Neural progenitor cell (in vitro differentiated cells): ENCODE measurements at places on chromosomes 7 and 10. TPM values are rescaled to one million over a fixed set of nuclear protein-coding genes. Genes with fewer than 3 reads are reported as not detected.

CCSER2 gene
- total RNA-seq = 24.0 and 39.3 TPM in 2 replicates

LRRC61 gene
- 2.0 and 14.3 TPM in 2 replicates for total RNA-seq

TRPV5 gene
- not detected in 2 replicates for total RNA-seq

PRSS1 gene
- total RNA-seq = not detected in 2 replicates

SLC29A4 gene
- 7.3 and 20.8 TPM in 2 replicates for total RNA-seq

CFTR gene
- 0.06 and 0.15 TPM in 2 replicates for total RNA-seq

DNA sequence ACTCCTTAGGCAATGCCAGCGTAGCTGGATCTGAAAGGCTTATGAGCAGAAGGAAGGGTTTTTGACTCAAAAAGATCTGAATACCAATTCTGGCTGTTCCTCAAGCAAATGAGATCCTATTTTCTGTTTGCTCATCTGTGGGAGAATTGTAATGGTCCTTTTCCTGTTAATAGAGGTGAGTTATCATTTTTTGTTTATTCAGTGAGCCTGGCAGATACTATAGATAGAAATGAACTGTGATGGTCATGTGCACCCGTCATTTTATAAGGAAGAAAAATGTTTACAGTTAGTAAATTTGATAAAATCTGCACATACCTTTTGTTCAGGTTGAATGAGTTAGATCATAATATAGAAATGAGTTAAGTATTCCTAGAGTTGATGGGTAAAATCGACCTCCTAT lies 97.7 kb downstream of the ACTR3B start:
- H3K4me1 ChIP-seq = no peaks in the 10 kb centered on the region
- H3K27ac ChIP-seq = no peak overlapping the region
- DNase-seq = no peak
- H3K4me3 ChIP-seq = no peak overlapping the region
- peaks cover 6% of the 10 kb centered on the region for H3K36me3 ChIP-seq

DNA sequence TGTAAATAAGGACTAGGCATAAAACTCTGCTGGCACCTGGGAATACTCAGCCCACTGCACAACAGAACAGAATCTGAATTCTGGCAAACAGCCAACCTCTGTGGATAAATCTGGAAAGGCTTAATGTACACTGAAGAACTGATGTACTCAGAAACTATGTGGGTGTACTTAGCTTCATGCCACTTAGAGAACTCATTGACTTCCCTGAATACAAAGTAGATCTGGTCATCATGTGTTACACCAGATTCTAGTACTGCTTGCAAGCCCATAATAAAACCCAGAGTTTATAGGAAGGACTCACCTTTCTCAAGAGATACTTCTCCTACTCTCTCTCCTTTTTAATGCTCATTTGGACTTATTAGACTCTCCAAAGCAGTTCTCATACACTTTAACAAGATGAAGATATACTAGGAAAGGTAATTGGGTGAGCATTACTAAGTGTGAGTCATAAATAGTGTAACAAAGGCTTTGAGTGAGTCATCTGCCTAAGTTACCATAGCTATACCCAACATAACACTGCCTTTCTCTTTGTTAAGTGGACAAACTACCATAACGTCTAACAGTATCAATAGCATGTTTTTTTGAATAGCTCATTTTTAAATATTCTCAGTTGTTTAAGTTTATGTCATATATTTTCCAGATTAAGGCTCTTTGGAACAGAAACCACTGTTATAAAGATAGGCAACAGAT lies 309.1 kb downstream of the MDFIC start:
- H3K4me3 ChIP-seq = no peak overlapping the region
- no peak overlapping the region for H3K27ac ChIP-seq
- H3K27me3 ChIP-seq = peaks cover 73% of the 10 kb centered on the region

DNA sequence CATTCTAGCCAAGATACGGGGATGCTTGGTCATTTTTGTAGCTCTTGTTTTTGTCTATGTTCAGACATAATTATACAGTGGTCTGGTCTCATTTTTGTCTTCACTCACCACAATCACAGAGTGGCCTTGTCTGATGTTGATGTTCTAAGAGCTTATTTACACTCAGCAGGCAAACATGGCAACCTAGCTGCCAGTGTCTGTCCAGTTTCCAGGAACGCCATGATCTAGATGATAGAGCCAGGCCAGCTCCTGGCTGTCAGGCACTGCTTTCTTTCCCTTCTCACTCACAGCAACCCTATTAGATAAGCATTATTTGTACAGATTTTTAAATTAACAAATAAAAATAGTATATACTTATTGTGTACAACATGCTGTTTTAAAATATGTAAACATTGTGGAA lies 98.6 kb upstream of the PHF14 start:
- DNase-seq = no peak
- H3K27ac ChIP-seq = no peak overlapping the region
- H3K4me3 ChIP-seq = no peak overlapping the region
- H3K4me1 ChIP-seq = no peaks in the 10 kb centered on the region
- H3K36me3 ChIP-seq = no peaks in the 10 kb centered on the region

DNA sequence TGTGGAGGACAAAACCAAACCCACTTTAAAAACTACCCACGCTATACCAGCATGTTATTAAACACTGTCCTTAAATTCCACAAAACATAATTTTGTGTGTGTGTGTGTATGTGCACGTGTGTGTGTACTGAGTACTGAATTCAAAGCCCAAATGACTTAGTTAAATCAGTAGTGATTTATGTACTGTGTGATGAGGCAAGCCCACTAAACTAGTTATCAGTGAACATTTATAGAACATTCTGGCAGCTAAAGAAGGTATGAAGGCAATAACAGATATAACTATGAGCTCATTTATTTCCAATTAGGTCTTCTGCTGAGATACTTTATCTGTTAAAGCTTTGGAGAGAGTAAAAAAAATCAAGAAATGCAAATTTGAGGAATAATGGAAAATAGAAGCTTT lies 115.1 kb downstream of the CPED1 start:
- no peak overlapping the region for H3K27ac ChIP-seq
- no peaks in the 10 kb centered on the region for H3K4me1 ChIP-seq
- no peaks in the 10 kb centered on the region for H3K27me3 ChIP-seq
- no peaks in the 10 kb centered on the region for H3K36me3 ChIP-seq

DNA sequence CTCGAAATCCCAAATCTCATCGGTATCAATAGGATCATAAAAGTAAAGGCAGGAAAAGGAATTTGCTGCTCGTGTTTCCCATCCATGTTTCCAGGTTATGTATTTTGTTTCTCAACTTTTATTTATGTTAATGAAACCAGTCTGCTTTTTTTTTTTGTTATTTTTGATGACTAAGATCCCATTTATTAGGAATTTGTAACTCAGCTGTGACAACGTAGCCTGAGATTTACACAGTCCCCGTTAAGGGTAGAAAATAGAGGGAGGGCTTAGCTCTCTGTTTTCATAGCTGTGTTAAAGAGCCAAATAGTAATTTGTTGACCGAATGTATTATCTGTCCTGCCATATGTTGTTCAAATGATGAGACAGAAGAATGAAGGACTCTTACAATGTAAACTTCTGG lies 164.0 kb downstream of the MGMT start:
- H3K27ac ChIP-seq = no peak overlapping the region
- no peak overlapping the region for H3K4me3 ChIP-seq

- H3K36me3 ChIP-seq = no peaks in the 10 kb centered on the region
- no peak overlapping the region for H3K27ac ChIP-seq
- no peaks in the 10 kb centered on the region for H3K4me1 ChIP-seq
- H3K4me3 ChIP-seq = no peak overlapping the region
These were observed 491.8 kb upstream of the GHITM start for GRCh38 chr10:83647526-83647925.

DNA sequence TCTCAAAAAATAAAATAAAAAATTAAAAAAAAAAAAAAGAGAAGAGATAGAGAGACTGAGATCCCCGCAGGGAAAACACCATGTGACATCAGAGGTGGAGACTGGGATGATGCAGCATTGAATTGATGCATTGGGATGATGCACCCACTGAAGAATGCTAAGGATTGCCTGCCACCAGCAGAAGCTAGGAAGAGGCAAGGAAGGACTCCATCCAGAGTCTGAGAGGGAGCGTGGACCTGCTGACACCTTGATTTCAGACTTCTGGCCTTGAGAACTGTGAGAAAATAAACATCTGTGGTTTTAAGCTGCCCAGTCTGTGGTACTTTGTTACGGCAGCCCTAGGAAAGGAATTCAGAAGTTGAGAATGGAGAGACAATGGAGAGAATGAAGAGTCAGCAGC lies 89.8 kb upstream of the PRPS1L1 start:
- H3K27me3 ChIP-seq = no peaks in the 10 kb centered on the region
- H3K4me3 ChIP-seq = no peak overlapping the region
- no peak overlapping the region for H3K27ac ChIP-seq
- peaks cover 16% of the 10 kb centered on the region for H3K4me1 ChIP-seq
- no peak for DNase-seq
- H3K36me3 ChIP-seq = no peaks in the 10 kb centered on the region

DNA sequence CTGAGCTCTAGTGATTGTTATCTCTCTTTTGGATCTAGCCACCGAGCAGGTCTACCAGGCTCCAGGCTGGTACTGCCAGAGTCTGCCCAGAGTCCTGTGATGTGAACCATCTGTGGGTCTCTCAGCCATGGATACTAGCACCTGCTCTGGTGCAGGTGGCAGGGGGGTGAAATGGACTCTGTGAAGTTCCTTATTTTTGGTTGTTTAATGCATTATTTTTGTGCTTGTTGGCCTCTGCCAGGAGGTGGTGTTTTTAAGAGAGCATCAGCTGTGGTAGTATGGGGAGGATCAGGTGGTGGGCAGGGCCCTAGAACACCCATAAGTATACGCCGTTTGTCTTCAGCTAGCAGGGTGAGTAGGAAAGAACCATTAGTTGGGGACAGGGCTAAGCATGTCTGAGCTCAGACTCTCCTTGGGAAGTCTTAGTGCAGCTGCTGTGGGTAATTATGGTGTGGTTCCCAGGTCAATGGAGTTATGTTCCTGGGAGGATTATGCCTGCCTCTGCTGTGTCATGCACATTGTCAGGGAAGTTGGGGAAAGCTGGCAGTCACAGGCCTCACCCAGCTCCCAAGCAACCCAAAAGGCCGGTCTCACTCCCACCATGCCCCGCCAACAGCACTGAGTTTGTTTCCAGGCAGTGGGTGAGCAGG lies 81.8 kb downstream of the NPSR1 start:
- H3K36me3 ChIP-seq = no peaks in the 10 kb centered on the region
- H3K27me3 ChIP-seq = no peaks in the 10 kb centered on the region
- no peaks in the 10 kb centered on the region for H3K4me1 ChIP-seq
